ENCODE measurements at places on chromosomes 11 and 22. TPM values are rescaled to one million over a fixed set of nuclear protein-coding genes. Genes with fewer than 3 reads are reported as not detected.

GRCh38 chr11:120907971-120908370, 115.9 kb upstream of the TBCEL start:
- H3K4me1 ChIP-seq, result no peaks in the 10 kb centered on the region
- H3K4me3 ChIP-seq, result no peak overlapping the region
- no peak overlapping the region for H3K27ac ChIP-seq
- DNase-seq, result no peak

- no peaks in the 10 kb centered on the region for H3K27me3 ChIP-seq
- peak; percentile 86 for DNase-seq
- no peak overlapping the region for H3K27ac ChIP-seq
These were observed 48.1 kb downstream of the CYTH4 start for GRCh38 chr22:37330200-37331033.

Gene MISFA
- 2.4 TPM for polyA plus RNA-seq

GRCh38 chr11:123233280-123233974, 38.4 kb upstream of the CLMP start:
- H3K36me3 ChIP-seq, result no peaks in the 10 kb centered on the region
- no peaks in the 10 kb centered on the region for H3K27me3 ChIP-seq
- no peak for DNase-seq
- H3K4me1 ChIP-seq, result peaks cover 2% of the 10 kb centered on the region
- no peak overlapping the region for H3K4me3 ChIP-seq

DNA sequence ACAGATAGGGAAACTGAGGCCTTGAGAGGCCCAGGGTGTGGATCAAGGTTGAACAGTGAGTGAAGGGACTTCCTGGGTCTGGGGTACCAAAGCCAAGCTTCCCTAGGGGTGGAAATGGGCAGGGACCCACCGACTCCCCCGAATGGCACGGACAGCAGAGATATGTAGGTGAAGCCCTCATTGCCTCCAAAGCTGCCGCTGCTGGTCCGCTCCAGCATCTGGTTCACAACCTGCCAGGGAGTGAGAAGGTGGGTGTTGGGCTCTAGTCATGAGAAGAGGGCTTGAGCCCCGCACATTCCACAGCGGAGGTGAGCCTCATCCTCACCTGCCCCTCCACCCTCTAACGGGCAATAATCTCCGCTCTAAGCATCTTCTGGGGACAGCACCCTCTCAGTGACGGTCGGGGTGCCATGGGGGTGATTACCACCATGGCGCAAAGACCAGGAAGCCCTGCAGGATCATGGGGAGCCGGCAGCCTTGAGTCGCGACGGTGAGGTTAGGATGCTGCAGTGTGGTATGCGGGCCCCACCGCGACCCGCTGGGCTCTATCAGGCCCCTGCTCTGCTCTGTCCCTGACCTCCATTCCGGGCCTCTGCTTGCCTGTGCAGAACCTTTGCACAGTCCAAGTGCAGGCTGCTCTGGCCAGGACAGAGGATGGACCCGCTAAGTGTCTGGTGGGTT, 10.8 kb downstream of the ALDH3B2 start:
- no peak overlapping the region for H3K4me3 ChIP-seq
- H3K27me3 ChIP-seq, result peaks cover 5% of the 10 kb centered on the region
- no peaks in the 10 kb centered on the region for H3K4me1 ChIP-seq

DNA sequence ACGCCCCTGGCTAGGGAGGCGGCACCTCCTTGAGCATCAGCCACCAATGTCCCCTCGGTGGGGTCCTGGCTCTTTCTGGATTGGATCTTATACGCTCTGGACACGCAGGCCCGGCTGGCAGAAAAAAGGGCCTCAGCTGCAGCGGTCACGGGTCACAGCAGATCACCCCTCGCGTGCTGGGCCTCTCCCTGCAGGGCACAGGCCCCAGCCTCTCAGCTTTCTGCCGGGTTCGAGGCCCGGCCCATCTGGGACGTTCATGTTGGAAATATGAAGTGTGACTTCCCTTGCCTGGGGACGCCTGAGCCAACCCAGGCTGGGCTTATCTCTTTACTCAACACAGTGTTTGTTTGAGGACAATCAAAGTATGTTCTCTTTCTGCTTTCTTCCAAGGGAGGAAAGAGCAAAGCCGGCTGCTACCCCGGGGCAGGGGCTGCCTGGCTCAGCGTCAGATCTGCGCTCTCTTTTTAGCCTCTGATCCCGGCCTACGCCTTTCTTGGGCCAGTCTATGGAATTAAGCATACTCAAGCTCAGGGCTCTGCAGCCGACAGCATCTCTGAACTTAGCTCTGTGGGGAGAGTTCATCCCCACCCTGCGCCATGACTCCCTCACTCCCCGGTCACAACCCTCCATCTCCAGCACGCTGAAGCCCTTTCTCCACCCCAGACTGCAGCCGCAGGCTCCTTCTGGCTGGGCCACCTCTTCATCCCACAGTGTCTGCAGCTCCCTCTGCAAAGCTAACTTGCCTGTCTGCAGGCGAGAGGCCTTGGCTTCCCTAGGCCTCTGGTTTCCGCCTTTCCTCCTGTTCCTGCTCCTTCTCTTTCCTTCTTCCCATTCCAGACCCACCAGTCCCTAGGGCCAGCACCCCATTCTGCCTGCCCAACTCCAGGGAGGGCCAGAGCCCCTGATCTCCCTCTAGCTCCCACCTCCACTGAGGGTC, 38.8 kb downstream of the ADAMTS15 start:
- no peak overlapping the region for H3K27ac ChIP-seq
- no peaks in the 10 kb centered on the region for H3K4me1 ChIP-seq
- no peaks in the 10 kb centered on the region for H3K27me3 ChIP-seq
- no peaks in the 10 kb centered on the region for H3K36me3 ChIP-seq
- no peak overlapping the region for H3K4me3 ChIP-seq
- DNase-seq, result no peak

- peaks cover 68% of the 10 kb centered on the region for H3K36me3 ChIP-seq
- no peak overlapping the region for H3K27ac ChIP-seq
- H3K4me1 ChIP-seq, result no peaks in the 10 kb centered on the region
- DNase-seq, result no peak
- H3K4me3 ChIP-seq, result no peak overlapping the region
- H3K27me3 ChIP-seq, result no peaks in the 10 kb centered on the region
These were observed 53.9 kb downstream of the CTNND1 start for GRCh38 chr11:57815476-57815875.

GRCh38 chr22:35912658-35913057, 116.0 kb downstream of the RBFOX2 start:
- peaks cover 49% of the 10 kb centered on the region for H3K4me1 ChIP-seq
- no peaks in the 10 kb centered on the region for H3K36me3 ChIP-seq
- H3K27me3 ChIP-seq, result no peaks in the 10 kb centered on the region
- no peak overlapping the region for H3K4me3 ChIP-seq
- H3K27ac ChIP-seq, result no peak overlapping the region

DNA sequence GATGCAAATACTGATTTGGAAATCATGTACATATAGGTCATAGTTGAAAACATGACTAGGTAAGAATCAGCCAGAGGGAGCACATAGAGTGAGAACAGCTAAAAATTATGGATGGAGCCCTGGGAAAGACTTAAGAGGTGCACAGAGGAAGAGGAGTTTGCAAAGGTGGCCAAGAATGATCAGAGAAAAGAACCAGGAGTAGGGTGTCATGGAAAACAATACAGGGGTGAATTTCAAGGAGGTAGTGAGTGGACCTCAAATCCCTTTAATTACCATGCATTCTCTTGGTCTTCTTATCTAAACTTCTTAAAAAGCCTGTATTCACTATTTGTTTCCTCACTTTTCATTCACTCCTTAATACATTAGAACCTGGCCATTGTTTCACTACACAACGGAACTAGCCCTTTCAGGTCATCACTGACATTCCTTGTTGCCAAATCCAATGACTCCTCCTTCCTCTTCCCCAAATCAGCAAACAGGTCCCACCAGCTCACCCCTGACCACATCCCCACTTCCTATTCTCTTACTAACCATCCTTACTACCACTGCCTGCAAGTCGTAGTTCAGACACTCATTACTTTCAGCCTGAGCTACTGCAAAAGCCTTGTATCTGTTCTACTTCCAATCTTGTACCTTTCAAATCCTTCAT, 22.6 kb downstream of the BUD13 start:
- no peaks in the 10 kb centered on the region for H3K4me1 ChIP-seq
- H3K27me3 ChIP-seq, result no peaks in the 10 kb centered on the region
- DNase-seq, result no peak

DNA sequence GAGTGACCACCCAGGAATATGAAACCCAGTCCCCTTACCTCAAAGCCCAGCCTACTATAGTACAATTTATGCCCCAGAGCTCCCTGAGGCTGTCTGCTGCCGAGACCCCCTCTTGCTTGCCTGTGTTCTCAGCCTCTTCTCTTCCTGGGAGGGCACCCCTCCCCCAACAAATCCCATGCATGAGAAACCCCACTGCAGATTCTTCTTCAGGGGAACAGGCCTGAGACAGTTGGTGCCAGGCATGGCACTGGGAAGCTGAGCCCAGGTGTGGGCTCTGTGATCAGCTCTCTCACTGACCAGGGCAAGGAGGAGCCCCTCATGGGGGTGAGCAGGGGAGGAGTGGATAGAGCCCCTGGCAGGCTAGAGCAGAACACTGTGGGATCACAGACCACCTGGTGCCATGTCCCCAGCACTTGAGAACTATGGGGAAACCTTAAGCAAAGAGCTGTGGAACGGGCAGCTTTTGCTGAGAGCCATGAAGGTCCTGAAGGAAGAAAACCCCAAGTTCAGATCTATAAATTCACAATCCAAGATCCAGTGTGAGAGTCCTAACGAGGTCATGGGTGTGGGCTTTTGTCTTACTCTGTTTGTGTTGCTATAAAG, 46.5 kb upstream of the TH start:
- H3K4me3 ChIP-seq, result no peak overlapping the region
- H3K36me3 ChIP-seq, result no peaks in the 10 kb centered on the region
- H3K27ac ChIP-seq, result no peak overlapping the region
- H3K4me1 ChIP-seq, result no peaks in the 10 kb centered on the region

DNA sequence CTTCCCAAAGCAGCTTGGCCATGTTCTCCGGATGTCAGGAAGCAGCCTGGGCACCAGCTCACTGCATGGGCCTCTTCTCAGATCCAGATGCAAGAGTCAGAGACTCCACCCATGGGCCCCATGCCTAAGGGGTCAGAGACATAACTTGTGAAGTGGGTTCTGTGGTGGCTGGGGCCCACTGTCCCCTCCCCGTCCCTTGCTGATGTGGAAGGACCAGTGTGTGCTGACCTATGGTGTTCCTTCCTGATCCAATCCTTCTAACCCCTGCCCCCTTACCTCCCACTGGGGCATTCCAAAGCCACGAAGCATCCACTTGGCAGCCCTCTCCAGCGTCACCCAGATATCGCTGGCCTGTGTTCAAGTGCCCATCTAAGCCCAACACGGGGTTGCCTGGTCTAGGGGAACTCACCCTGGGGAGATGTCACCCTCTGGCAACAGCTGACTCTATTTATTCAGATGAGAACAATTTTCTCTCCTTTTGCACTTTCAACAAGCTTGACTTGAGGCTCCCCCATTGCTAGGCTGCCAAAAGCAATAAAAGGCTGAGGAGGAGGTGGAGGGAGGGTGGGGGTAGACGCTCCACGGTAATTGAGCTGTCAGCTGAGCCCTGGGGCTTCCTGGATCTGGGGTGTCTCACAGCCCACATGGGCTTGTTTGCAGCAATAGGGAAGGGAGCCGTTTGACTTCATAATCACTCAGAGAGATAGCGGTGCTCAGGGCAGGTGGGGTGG, 158.5 kb downstream of the ADAMTS15 start:
- no peak overlapping the region for H3K4me3 ChIP-seq
- no peak overlapping the region for H3K27ac ChIP-seq
- DNase-seq, result peak; percentile 31
- no peaks in the 10 kb centered on the region for H3K36me3 ChIP-seq
- H3K27me3 ChIP-seq, result no peaks in the 10 kb centered on the region
- peaks cover 20% of the 10 kb centered on the region for H3K4me1 ChIP-seq

DNA sequence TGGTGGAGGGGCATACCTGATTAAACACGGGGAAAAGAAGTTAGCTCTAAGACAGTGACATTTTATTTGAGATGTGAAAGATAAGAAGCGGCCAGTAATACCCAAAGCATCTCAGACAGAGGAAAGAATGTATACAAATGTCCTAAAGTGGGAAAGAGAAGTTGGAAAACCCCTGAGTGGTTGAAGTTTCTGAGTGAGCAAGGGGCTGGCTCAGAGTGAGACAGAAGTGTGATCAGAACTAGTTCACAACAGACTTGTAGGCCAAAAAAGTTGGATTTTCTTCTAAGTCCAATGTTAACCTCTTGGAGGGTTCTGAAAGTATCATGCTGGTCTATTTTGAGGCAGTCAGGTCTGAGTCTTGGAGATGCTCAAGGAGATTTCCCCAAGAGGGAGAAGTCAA, 608.7 kb downstream of the SOX6 start:
- H3K27ac ChIP-seq, result no peak overlapping the region
- no peaks in the 10 kb centered on the region for H3K36me3 ChIP-seq
- H3K4me1 ChIP-seq, result peaks cover 25% of the 10 kb centered on the region
- DNase-seq, result no peak

Gene FIBIN
- polyA plus RNA-seq, result 0.66 TPM

Gene CAVIN3
- 21.5 TPM for polyA plus RNA-seq

- H3K27ac ChIP-seq, result no peak overlapping the region
- no peak overlapping the region for H3K4me3 ChIP-seq
- no peak for DNase-seq
- no peaks in the 10 kb centered on the region for H3K4me1 ChIP-seq
- no peaks in the 10 kb centered on the region for H3K36me3 ChIP-seq
- H3K27me3 ChIP-seq, result no peaks in the 10 kb centered on the region
These were observed 549.3 kb upstream of the CADM1 start for GRCh38 chr11:116053548-116053919.

GRCh38 chr22:27084130-27084529, 426.7 kb downstream of the MIAT start:
- no peaks in the 10 kb centered on the region for H3K36me3 ChIP-seq
- H3K4me3 ChIP-seq, result no peak overlapping the region
- H3K27ac ChIP-seq, result no peak overlapping the region
- no peaks in the 10 kb centered on the region for H3K27me3 ChIP-seq

GRCh38 chr22:40621309-40622151, 15.0 kb downstream of the MRTFA start:
- H3K4me3 ChIP-seq, result no peak overlapping the region
- no peaks in the 10 kb centered on the region for H3K36me3 ChIP-seq
- H3K27me3 ChIP-seq, result no peaks in the 10 kb centered on the region
- H3K27ac ChIP-seq, result no peak overlapping the region
- H3K4me1 ChIP-seq, result no peaks in the 10 kb centered on the region

All from SK-N-SH (cell line).